Stimulated activated CD8-positive, alpha-beta memory T cell treated with anti-CD3 and anti-CD28 coated beads, Interleukin-7, amount 100 ng/mL, for 1 hour (primary cell): ENCODE measurements at places on chromosomes 2 and 18.

- DNase-seq: no peak
Measured at GRCh38 chr2:11279398-11279797, 65.0 kb downstream of the ROCK2 start.

DNA sequence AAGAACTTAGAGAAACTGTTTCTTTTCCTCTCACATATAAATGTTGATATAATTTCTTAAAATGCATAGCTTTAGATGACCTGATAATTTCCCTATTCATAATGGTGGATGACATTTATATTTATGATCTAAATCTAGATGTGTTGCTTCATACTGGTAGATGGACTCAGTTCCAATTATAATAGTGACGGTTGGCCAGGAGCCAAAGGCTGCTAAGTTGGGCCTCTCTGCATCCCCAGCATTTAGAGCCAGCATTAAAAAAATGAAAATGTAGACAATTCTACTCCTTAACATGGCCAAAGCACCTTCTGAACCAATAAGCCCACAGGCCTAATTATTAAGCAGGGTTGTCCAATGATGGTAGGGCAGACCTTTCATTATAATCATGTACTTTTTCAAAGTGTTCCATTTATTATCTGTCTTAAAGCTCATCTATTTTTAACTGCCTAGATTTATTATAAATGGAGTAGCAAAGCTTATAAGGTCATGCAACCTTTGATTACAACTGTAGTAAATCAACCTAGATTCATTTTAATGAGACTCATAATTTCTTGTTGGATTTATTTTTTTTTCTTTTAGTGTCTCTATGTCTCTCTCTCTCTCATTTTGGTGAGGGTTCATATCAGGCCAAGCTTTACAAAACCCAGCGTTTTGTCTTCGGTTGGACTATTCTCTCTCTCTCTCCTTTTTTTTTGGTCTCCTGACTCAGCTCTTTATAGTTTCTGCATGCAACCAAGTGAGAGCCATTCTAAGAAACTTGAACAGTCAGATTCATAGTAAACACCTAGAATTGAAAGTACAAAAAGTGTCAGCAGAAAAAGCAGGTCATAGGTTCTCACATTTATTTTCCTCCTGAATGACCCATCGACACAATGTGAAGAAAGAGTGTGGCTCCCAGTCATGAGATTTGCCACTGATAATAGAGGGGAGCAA is 2016.1 kb upstream of the PIK3C3 start:
- DNase-seq: no peak

GRCh38 chr18:50602466-50602865 is 42.6 kb downstream of the MAPK4 start:
- no peak for DNase-seq

DNA sequence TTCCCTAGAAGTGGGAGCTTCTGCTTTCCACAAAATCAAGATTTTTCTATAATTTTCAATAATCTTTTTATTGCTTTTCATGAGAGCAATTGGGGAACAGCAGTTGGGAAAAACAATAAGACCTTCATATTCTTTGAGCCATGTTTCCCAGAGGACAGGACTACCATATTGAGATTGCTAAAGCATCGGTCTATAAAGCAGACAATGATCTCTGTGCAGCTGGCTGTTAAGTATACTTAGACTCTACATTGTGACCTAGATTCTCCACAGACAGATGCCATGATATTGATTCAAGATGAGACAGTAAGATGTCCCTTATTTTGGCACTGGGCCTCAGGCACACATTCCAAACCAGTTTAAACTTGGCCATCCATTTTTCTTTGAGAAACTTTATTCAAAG is 1178.7 kb downstream of the SUCLG1 start:
- DNase-seq: no peak

- DNase-seq: no peak
Measured at GRCh38 chr2:65765376-65765775, 333.0 kb upstream of the SPRED2 start.
